ENCODE measurements at places on chromosomes 7 and 10. TPM values are rescaled to one million over a fixed set of nuclear protein-coding genes. Genes with fewer than 3 reads are reported as not detected.

DNA sequence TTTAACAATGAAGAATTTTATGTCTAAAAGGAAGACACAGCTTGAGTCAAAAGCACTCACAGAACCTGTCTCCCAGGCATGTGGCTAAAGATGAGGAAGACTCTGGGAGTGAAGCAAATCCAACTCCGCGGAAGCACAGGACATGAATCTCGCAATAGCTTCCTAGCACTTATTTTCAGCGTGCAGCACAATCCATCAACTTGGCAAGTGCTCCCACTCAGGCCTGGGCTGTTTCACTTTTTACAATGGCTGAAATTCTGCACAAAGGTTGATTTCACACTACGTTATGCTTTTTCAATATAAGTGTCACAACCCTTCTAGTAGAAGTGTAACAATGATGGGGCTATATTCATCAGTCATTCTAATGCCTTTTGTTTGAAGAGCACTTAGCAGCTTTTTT, 180.2 kb downstream of the XPNPEP1 start:
- DNase-seq = no peak

OR13A1 gene
- polyA plus RNA-seq = not detected

CFAP70 gene
- not detected for polyA plus RNA-seq

TDRD1 gene
- not detected for polyA plus RNA-seq

- DNase-seq = no peak
Measured at GRCh38 chr7:6545398-6546126, 5.7 kb downstream of the GRID2IP start.

- DNase-seq = peak; percentile 45
Measured at GRCh38 chr10:7412237-7412927, 1.5 kb upstream of the SFMBT2 start.

DNA sequence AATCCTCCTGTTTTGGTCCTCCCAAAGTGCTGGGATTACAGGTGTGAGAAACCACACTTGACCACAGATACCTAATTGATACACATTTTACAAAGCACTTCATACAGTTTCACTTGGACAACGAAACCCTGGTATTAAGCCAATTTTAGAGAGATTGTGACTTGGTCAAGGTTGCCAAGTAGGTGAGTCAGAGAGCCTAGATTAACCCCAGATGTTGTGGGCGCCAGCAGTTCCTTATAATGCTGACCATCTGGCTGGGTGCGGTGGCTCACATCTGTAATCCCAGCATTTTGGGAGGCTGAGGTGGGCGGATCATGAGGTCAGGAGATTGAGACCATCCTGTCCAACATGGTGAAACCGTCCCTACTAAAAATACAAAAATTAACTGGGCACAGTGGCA, 4.9 kb upstream of the PHKG1 start:
- DNase-seq = no peak

DNA sequence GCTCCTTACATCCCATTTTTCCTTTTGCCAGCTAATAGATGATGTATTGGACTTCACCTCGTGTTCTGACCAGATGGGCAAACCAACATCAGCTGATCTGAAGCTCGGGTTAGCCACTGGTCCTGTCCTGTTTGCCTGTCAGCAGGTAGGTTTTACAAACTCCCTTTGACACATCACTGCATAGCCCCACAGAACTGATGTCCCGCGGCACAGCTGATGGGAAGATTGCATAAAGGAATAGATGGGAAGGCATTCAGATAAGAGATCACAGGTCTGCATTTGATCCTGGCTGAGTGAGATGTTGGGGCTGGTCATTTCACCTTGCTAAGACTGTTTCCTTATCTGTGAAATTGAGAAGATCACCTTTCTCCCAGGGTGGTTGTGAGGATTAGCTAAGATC, 37.9 kb downstream of the PDSS1 start:
- no peak for DNase-seq

DNA sequence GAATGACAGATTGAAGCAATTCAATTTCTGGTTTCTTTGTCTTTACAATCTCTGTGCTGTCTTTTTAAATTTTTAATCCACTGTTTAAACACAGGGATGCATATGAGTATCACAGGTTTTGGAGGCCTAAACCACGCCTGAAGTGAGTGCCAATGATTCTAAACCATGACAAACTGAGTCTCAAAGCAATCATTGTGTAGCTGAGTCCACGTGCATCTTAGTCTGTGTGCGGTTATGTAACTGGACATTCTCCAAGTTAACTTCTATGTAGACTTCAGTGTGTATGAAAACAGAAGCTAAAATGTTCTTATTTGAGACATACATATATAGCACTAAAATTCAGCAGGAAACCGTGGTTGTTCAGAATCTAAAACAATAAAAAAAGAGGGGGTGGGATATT, 79.3 kb upstream of the ST8SIA6 start:
- no peak for DNase-seq

Measured in small intestine (tissue), 16 donors.